ENCODE measurements at places on chromosomes 6 and 20.
A peak's percentile ranks its signal among the peaks of the same experiment; 100 is the strongest.

DNA sequence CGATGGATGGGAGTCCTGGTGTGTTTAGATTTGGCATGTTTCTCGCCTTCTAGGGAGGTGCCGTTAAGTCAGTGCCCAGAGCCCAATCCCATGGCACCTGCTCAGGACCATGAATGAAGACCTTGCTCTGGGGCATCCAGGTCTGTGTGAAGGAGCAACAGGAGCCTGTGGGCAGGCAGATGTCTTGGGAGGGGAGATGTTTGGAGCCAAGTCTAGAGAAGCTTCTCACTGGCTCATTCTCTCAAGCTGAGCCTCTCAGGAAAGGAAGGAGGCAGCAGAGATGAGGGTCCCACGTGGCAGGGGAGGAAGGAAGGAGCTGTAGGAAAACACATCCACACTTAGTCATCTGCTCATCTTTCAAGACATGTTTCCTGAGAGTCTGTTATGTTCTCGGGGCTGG lies 9.5 kb upstream of the SIRPB1 start:
- DNase-seq, result no peak

- no peak for DNase-seq
Measured at GRCh38 chr6:30143780-30144179, 7.8 kb downstream of the TRIM40 start.

DNA sequence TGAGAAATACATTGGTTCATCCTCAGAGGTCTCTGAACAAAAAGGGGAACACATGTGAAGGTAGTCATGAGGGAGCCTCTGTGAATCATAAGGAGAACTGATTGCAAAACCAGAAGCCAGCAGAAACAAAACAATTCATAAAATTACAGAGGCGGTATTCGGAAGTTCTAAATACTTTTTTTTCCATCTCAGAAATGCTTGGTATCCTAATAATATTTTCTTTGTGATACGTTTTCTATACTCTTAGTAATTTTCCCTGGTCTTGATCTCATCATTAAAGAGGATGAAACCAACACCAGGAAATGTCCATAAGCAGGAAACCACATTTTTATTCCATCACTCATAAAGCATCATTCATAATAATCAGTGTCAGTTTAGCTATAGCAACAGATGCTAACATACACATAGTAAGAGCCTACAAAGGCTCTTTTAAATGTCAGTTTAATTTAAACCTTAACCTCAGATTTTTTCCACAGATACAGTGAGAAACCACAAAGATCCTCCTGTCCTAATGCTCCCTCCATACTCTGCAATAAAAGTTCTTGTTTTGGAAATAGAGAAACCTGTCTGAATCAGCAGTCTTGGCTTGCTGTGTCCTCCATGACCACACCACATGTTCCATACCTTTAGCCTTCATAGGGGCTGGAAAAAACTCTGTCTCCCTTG lies 29.2 kb downstream of the SGK1 start:
- DNase-seq, result peak; percentile 27

DNA sequence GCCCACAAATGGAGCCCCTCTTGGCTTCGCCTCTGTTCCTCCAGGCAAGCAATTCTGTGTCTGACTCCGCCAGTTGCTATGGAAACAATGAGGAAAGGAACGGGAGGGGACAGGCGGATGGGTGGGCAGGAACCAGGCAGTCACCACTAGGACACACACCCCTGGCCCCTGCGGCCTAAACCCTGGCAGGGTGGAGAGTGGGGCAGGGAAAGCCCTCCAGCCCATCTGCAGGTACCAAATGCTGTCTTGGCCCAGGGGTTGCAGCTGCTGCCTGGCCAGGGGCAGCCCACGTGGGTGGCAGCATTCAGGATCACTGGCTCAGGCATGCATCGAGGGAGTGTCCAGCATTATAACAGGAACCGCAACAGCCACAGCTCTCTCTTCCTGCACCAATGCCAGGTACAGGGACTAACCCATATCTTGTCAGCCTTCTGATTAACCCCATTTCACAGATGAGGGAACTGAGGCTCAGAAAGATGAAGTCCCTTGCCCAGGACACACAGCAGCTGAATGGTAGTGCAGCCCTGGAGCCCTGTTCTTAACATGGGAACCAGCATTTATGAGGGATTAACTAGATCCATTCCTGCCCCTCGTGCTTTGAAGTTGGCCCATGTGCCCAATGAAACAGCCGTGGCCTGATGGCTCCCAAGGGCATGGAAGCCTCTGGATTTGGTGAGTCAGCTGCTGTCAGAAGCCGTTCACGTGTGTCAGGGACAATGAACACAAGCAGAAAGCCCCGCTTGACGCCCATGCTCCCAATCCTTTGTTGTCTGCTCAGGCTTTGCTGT lies 66.3 kb downstream of the NOL4L start:
- no peak for DNase-seq

DNA sequence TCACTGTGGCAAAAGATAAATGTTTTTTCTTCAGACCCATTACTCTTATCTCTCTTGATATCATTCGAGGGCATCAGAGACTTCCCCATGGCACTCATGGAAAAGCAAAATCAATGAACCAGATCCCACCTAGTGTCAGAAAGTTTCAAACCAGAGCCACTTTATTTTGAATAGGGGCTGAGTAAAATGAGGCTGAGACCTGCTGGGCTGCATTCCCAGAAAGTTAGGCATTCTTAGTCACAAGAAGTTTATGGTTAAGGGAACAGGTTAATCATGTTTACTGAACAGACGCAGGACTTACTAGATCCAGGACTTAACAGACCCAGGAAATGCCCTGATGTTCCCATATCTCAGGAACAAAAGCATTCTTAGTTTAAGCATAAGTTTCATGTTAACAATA lies 369.9 kb downstream of the BTBD3 start:
- no peak for DNase-seq

GRCh38 chr20:17439616-17440296 lies 91.4 kb downstream of the BFSP1 start:
- no peak for DNase-seq

DNA sequence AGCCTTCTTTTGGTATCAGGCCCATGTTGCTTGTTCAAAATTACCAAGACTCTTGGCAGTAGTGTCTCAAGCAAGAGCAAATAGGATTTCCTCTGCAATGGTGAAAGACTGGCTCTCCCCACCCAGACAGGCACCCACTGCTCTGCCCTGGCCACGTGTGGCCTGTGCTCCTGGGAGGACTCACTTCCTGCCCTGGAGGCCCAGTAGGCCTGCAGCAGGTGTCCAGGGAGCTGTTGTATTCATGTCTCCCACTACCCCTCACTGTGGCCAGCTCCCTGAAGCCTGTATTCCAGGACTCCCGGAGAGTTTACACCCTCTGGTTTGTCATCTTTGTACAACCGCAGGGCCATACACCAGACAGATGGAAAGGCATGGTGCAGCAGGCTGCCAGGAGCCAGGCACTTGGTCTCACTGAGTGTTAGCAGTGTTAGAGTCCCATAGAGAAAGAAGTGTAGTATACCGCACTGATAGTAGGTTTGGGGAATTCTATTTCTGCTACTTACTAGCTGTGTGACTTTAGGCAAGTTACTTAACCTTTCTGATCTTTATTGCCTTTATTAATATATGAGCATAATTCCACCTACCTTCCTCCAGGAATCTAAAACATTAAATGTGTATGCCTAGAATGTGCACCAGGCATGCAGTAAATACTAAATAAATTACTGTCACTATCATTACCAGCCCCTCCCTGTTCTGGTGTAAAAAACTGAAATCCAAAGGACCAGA lies 159.7 kb downstream of the TMEM242 start:
- no peak for DNase-seq

DNA sequence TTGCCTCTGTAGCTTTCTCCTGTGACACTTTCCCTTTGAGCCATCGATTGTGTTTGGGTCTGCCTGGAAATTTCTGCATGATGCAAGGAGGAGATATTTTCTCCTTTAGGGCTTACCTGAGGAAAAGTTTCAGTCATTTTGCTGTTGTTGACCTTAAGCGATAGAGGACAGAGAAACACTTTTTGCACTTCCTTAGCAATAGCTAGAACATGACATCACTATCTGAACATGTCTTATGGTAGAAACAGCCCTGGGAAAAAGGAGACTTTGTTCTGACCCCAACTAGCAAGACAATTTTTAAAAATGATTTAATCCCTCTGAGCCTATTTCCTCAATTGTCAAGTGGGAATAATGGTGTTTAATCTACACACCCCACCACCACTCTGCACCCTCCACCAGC lies 9.7 kb upstream of the FILIP1 start:
- DNase-seq, result no peak

- no peak for DNase-seq
Measured at GRCh38 chr6:155089746-155090145, 94.6 kb downstream of the TIAM2 start.

- DNase-seq, result no peak
Measured at GRCh38 chr6:101226677-101227135, 166.8 kb upstream of the GRIK2 start.

- no peak for DNase-seq
Measured at GRCh38 chr6:14732226-14732843, 513.5 kb upstream of the JARID2 start.

DNA sequence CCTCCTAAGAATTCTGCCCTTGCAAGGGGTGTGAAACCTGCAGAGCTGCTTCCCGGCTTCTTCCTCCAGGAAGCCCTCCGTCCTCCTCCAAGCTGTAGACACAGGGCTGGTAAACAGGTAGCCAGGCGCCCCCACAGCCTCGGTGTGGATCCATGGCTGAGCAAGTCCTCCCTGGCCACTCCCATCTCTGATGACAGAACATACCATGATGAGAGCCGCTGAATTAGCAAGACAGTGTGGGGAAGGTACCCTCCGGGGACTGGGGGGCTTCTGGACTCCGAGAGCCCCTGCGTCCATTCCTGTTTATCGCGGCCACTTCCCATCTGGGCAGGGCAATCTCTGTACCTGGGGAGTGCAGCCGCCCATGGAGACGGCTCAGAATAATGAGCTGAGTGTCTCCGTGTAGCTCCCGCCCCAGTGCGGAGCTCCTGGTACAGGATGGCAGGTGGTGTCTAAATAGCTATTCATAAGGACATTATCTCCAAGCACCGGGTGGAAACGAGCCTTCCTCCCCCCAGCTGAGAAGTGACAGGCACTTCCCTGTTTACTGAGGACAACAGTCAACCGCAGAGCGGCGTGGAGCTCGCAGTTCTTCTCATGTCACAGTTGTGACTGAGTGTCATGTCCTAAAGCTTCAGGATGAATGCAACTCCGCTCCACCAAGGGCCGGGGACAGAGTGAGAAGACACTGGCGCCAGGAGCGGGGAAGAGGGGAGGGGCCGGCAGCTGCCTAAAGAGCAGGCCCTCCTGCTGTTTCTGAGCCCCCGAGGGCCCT lies 22.7 kb upstream of the NTSR1 start:
- DNase-seq, result no peak
